Motor neuron (in vitro differentiated cells): ENCODE measurements at places on chromosomes 3 and 15.

DNA sequence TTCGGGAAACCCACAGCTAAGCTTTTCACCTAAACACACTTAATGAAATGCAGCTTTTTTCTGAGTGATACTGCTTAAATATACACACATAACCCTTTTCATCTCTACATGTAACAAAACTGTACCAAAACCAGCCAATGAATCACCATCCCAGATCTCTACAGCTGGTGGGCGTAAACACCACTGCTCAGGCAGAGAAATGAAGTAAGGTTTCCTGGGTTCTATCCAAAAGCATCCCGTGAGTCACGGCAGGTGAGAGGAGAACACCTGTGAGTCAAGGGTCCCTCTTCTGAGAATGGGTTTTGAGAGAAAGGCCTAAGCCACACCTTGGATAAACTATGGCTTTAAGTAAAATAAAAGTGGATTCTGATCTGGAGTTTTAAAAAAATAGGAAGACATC, 2.6 kb downstream of the CLDN1 start:
- ATAC-seq: no peak

- ATAC-seq: no peak
These were observed 3.5 kb downstream of the SMAD3 start for GRCh38 chr15:67068710-67069400.

GRCh38 chr3:4387210-4388204, 79.6 kb downstream of the SUMF1 start:
- no peak for ATAC-seq

DNA sequence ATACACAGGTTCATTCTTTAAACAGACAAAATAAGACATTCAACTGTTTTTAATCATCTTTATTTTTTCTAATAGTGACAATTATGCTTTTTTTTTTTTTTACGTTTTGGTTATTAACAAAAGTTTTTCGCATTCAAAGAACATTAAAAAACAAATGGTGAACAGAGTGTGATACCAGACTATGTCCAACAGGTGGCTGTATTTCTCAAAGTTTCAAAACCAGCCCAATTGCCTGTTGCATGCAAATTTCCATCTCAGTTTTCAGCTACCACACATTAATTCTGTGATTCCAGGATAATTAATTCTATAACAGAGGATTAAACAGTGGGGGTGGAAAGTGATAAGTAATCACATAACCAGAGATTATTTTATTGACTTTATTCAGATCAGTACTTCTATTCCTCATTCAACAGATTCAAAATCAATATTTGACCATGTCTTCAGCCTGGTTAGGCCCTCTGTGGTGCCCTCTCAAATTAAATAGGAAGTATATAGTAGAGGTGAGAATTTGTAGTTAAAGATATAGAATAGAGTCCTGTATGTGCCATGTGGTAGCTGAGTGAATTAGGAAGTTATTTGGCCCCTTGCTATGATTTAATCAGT, 122.2 kb upstream of the DCBLD2 start:
- ATAC-seq: no peak

- no peak for ATAC-seq
These were observed 363.6 kb upstream of the GOLIM4 start for GRCh38 chr3:168459226-168459784.

DNA sequence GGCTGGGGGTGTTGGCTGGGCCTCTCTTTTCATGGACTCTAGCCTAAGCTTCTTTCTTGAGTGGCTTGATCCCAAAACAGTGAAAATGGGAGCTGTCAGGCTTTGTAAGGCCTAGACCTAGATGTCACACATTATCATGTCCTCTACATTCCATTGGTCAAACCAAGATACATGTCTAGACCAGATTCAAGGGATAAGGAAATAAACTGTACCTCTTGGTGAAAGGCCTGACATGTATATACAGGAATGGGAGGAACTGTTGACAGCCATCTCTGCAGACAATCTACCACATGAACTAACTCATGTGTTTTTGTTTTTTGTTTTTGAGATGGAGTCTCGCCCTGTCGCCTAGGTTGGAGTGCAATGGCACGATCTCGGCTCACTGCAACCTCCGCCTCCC, 11.1 kb upstream of the RPP25 start:
- no peak for ATAC-seq

- peak; percentile 92 for ATAC-seq
These were observed 26.5 kb upstream of the UTS2B start for GRCh38 chr3:191356631-191357439.

DNA sequence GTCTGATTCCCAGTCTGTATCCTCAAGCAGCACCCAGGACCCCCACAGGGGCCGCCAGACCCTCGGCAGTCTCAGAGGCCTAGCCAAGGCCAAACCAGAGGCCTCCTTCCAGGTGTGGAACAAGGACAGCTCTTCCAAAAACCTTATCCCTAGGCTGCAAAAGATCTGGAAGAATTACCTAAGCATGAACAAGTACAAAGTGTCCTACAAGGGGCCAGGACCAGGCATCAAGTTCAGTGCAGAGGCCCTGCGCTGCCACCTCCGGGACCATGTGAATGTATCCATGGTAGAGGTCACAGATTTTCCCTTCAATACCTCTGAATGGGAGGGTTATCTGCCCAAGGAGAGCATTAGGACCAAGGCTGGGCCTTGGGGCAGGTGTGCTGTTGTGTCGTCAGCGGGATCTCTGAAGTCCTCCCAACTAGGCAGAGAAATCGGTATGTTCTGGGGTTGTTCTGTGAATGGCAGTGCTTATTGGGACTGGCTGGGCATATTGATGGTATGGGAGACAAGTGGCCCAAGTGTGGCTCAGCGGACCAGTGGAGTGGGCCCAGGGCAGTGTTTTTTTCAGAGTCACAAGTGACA, 96.3 kb downstream of the RPL39L start:
- ATAC-seq: no peak

DNA sequence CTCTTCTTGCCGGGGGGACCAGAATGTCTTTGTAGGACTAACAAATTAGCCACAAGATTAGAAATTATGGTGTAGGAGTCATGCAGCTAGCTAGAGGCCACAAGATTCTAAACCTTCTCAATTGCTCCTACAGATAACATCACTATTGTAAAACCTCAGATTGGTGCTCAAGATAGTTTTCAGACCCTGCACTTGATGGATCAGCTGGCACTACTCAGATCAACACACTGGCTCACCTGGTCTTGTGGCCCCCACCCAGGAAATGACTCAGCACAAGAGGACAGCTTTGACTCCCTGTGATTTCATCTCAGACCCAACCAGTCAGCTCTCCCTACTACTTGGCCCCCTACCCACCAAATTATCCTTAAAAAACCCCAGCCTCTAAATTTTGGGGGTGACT, 124.1 kb upstream of the RASGRP1 start:
- ATAC-seq: no peak

- no peak for ATAC-seq
These were observed 260.1 kb downstream of the UACA start for GRCh38 chr15:70503073-70503745.

DNA sequence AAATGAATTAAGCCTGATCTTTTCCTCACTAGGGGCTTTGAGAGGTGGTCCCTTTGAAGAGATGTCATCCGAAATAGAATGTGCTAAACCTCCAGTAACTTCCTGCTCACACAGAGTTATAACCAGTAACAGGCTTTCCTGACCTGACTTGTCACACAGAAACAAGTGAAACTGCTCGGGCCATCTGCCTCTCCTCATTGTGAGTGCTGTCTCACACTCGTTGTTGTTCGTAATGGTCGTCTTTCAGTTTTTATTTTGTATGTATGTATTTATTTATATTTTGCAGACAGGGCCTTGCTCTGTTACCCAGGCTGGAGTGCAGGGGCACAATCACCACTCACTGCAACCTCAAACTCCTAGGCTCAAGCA, 24.0 kb downstream of the ACSBG1 start:
- no peak for ATAC-seq

- ATAC-seq: no peak
These were observed 167.4 kb downstream of the NTRK3 start for GRCh38 chr15:88089024-88089620.

GRCh38 chr3:14329116-14329830, 73.1 kb upstream of the SLC6A6 start:
- peak; percentile 92 for ATAC-seq

DNA sequence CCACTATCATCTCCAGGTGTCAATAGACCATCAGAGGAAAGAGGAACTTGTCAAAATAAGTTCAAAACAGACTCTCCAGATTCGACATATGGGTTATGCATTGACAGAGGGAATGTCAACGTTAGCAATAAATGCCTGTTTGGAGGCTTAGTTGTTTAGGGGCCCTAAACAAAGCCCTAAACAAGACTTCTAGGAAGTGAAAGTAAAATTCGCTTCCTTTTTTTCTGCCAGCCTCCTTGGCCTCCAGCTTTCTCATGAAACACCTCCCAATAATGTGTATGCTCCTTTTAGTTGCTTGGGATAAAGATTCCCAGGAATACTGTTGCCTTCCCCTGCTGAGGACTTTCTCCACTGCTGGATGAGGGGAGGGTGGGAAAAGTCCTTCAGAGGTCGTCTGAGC, 70.9 kb upstream of the ARNT2 start:
- ATAC-seq: no peak

DNA sequence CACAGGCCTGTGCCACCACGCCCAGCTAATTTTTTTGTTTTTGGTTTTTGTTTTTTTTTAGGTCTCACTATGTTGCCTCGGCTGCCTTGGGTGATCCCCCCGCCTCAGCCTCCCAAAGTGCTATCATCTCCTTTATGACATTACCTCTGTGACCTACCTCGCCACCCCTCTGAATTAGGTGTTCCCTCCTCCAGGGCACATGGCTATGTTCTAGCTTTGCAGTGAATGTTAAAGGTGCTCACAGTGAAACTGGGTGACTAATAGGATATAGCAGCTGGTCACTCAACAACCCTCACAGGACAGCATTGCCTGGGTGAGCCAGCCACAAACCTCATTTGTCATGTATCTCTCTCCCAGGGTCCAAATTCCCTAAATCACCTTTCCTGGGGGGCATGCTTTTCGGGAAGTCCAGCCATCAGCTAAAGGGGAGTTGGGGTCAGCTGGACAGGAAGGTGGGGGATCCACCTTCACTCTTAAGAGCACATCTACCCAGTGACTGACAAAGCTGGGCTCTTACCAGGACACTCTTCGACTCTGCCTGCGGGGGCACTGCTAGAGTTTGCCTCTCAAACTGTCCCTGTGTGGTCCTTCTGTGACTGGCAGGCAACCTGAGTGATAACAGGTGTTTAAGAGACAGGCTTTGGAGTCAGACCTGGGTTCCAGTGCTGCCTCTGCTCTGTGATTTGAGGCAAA, 1.6 kb upstream of the TTLL3 start:
- no peak for ATAC-seq

GRCh38 chr3:86554383-86554782, 436.6 kb downstream of the VGLL3 start:
- peak; percentile 67 for ATAC-seq

DNA sequence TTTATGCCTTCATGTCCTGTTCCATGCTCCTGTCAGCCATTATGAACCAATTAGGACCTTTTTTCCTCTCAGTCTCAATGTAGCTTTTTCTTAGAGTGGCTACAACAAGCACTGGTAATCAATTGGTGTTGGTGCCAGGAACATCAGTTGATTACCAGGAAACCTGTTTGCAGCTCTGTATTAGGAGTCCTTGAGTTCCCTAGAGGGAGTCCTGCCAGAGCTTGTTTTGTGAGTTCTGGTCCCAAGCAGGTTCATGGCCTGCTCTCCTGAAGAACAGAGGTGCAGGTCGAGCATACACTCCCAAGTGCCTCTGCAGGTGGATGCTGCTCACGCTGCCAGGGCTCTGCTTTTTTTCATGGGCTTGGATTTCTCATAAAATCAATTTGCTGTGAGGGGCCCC, 137.9 kb upstream of the PRR23C start:
- ATAC-seq: no peak

DNA sequence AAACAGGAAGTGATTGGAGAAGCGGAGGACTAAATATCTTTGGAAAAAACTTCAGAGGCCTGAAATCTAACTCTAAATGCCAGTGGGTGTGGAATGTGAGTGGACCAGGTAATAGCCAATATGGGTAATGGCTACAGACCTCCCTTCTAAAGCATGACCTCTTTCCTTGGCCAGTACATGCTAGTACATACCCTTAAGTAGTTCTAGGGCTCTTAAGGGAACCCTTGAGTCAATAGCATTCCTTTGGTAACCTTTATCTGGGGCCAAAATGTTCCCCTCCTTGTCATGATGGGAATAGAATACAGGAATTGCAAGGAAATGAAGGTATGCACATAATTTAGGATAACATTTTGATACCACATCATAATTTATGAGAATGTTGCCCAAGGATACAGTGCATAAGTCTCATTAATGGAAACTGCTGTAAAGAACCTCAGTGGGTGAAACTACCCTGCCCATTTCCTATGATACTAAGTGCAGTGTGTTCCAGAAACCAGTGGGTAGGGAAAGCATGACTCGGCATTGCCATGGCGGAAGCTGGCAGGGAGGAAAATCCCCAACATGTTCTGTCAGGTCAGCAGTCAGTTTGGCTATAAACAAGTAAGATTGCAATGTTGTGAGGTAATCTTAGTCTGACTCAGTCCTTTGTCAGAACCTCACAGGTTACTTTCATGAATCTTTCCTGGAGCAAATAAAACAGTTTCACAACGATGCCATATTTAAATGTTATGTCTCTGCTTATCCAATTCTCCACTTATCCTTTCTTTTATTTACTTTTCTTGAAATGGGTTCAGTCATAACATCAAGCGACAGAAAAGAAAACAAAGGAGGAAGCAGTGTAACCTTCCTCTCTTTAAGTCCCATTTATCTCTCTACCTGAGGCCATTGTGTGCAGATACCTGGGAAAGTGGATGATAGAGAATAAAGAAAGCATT, 23.5 kb upstream of the RAP2B start:
- ATAC-seq: peak; percentile 35

DNA sequence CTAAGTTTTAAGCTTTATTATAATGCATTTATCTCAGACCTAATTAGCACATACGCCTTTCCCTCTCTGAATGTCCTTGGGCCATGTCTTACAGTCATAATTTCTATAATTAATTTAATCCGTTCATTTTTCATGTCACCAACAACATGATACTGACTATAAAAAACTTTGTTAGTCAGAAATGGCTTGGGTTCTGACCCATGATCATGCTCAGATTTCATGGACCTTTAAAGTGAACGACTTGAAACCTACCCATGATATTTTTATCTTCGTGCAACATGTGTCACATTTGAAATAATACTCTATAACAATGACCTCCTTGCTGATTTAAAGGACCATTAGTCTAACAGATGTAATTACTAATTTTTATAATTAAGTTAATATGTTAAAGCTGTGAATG, 1033.8 kb downstream of the DIPK2A start:
- ATAC-seq: no peak

GRCh38 chr3:107068980-107069379, 308.3 kb upstream of the CCDC54 start:
- ATAC-seq: no peak

DNA sequence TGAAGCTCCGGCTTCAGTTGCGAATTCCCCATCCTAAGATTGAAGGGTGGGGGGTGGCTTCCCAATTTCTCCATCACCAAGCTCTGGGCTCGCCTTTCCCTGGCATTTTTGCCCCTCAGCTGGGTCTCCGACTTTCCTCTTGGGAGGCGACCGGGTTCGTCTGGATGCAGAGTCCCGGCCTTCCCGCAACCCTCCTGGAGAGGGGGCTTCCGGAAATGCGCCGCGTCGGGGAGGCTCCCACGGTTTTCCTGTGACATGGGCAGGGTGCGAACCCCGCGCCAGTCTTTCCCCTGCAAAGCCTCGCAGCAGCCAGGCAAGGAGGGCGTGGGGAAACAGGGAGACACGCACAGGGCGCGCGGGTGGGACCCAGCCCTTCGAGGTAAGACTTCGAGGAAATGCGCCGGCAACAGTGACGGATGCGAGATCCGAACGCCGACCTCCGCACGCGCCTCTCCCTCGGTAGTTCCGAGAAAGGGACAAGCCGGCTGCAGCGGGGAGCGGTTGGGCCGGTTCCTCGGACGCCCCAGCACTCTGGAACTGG, 466 bp upstream of the HCN4 start:
- peak; percentile 12 for ATAC-seq

- ATAC-seq: peak; percentile 91
These were observed 392.2 kb upstream of the ROBO1 start for GRCh38 chr3:80159990-80160506.

- ATAC-seq: no peak
These were observed 56.3 kb downstream of the SLCO2A1 start for GRCh38 chr3:133973249-133973980.
